ENCODE measurements at places on chromosomes 6 and 20. TPM values are rescaled to one million over a fixed set of nuclear protein-coding genes. Genes with fewer than 3 reads are reported as not detected.

Gene WFDC10B
- not detected for total RNA-seq

Gene ITPA
- total RNA-seq, result 58.7 TPM

Gene TRIM15
- total RNA-seq, result not detected

Gene LY6G6F
- not detected for total RNA-seq

Gene SEL1L2
- total RNA-seq, result not detected

Gene AP5S1
- 12.8 TPM for total RNA-seq

Gene TRAPPC3L
- total RNA-seq, result not detected

Gene ADGRB3
- total RNA-seq, result 5.1 TPM

Gene OR12D3
- not detected for total RNA-seq

Gene MYCT1
- total RNA-seq, result not detected

Gene SYNE1
- 23.6 TPM for total RNA-seq

Gene PXDC1
- total RNA-seq, result 4.8 TPM

Gene TNNC2
- total RNA-seq, result not detected

Gene SAMD3
- total RNA-seq, result 0.73 TPM

Gene FAM8A1
- 17.7 TPM for total RNA-seq

Gene TOX2
- 3.3 TPM for total RNA-seq

Gene LIN28B
- total RNA-seq, result 76.3 TPM

Gene BMP2
- total RNA-seq, result 0.84 TPM

Gene SUPT3H
- total RNA-seq, result 17.0 TPM

Gene CARMIL1
- total RNA-seq, result 5.0 TPM

Gene PPIL6
- 3.3 TPM for total RNA-seq

Gene CST4
- total RNA-seq, result not detected

Gene ATP6V1G2
- 3.3 TPM for total RNA-seq

Gene SLC24A3
- total RNA-seq, result 0.51 TPM

Gene PKHD1
- 0.25 TPM for total RNA-seq

Gene POPDC3
- 0.86 TPM for total RNA-seq

Gene APCDD1L
- total RNA-seq, result not detected
